ENCODE measurements at places on chromosomes 2 and 18. TPM values are rescaled to one million over a fixed set of nuclear protein-coding genes. Genes with fewer than 3 reads are reported as not detected.

SLC23A3 gene
- total RNA-seq, result 1.1 TPM

- H3K27ac ChIP-seq, result no peak overlapping the region
- no peak overlapping the region for H3K4me3 ChIP-seq
- no peaks in the 10 kb centered on the region for H3K4me1 ChIP-seq
- H3K36me3 ChIP-seq, result no peaks in the 10 kb centered on the region
- no peak for DNase-seq
Measured at GRCh38 chr2:181828122-181828705, 63.3 kb upstream of the ITPRID2 start.

GRCh38 chr2:30775833-30776232 lies 31.4 kb downstream of the CAPN13 start:
- no peak for DNase-seq
- H3K4me3 ChIP-seq, result no peak overlapping the region
- no peaks in the 10 kb centered on the region for H3K36me3 ChIP-seq
- H3K27ac ChIP-seq, result no peak overlapping the region

- no peak overlapping the region for H3K4me3 ChIP-seq
- H3K36me3 ChIP-seq, result no peaks in the 10 kb centered on the region
- H3K27me3 ChIP-seq, result no peaks in the 10 kb centered on the region
- H3K27ac ChIP-seq, result no peak overlapping the region
- H3K4me1 ChIP-seq, result no peaks in the 10 kb centered on the region
Measured at GRCh38 chr2:132979339-132980093, 309.5 kb upstream of the LYPD1 start.

- no peak overlapping the region for H3K4me3 ChIP-seq
- no peak overlapping the region for H3K27ac ChIP-seq
- H3K27me3 ChIP-seq, result no peaks in the 10 kb centered on the region
Measured at GRCh38 chr2:26740890-26741302, 23.2 kb upstream of the SLC35F6 start.
